CD4-positive, alpha-beta T cell treated with Interleukin-15 for 1 hour (primary cell): ENCODE measurements at places on chromosomes 5 and 9.

DNA sequence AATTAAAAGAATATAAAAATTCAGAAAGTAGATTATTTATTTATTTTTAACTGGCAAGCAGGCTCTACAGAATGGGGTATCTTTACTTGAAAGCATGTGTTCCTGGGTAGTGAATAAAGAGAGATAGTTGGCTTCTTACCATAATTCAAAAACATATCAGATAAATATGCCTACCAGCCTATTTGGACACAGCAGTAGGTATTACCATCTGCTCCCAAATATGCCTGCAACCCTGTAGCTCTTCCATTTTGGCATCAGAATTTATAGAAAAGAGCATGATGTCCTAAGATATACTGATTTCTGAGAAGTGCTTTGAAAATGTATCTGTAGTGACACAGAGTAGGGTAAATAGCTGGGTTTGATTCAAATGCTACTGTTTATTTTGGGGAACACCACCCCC is 1300.5 kb upstream of the DMAC1 start:
- DNase-seq = no peak

GRCh38 chr5:164097749-164098148 is 592.3 kb downstream of the MAT2B start:
- no peak for DNase-seq

- no peak for DNase-seq
These were observed 61.1 kb upstream of the CCL21 start for GRCh38 chr9:34771007-34771406.

DNA sequence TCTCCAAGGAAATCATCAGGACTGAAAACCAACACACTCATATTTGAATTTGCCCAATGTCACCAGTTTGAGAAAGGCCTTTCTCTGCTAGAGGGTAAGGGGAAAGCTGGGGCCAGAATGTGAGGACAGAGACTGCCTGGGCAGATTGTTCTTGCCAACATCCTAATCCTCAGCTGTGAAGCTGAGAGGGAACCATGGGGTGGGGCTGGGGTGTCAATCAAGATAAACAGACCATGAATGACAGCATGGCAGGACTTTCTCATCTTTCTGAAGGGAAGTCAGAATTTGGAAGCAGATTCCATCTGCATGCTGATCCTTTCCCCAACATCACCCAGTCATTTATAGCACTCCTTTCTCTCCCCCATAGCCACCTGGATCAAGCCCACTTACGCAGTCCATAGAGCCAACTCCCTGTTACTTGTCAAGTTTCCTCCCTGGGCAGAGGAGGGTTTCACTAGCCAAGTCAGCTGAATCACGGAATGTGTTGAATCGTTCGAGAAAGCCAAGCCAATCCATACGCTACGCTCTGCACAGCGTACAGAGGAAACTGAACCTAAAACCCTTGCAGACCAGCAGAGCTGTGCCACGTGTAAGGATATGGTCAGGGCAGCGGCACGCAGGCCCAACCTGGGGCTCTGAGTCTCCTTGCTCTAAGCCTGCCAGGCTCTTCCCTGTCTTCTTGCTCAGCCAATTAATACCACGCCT is 14.9 kb downstream of the GLDC start:
- DNase-seq = no peak

DNA sequence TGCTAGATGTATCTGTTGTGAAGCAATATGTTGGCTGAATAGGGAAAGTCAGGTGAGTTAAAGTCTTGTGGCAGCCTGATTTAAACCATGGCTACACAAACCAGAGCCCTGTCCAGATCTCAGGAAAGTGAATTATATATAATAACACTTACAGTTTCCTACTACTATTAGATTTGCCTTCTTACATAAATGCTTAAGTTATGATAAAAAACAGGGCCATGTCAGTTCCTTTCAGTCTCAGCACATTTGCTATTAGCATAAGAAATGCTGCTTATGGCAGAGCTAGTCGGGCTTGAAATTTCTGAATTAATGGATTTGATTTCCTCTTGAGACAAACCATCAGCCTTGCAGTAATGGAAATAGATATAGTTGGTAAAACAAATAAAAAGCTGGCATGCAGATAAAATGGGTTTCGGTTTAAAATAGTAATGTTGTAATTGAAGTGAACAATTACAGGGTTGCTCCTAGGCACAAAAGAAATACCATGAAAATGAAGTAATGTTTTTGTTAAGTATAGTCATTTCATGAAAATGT is 664.2 kb upstream of the ZNF608 start:
- no peak for DNase-seq
